ENCODE measurements at places on chromosomes 16 and 17. TPM values are rescaled to one million over a fixed set of nuclear protein-coding genes. Genes with fewer than 3 reads are reported as not detected.

Gene FSCN2
- 2.2 TPM for total RNA-seq

Gene GRB2
- 126 TPM for total RNA-seq

DNA sequence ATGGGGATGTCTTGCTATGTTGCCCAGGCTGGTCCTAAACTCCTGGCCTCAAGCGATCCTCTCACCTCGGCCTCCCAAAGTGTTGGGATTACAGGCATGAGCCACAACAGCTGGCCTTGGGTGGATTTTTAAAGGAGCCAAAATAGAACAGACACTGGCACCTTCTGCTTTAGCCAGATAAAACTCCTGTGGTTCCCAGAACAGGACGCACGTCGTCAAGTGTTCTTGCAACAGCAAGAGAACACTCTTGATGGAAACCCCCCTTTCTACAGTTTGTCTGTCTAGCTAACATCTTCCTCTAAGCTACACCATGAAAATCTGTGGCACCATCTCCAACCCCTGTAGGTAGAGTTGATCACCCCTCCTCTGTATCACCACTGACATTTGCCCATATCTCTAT is 122.6 kb downstream of the NPIPB5 start:
- no peaks in the 10 kb centered on the region for H3K4me1 ChIP-seq
- no peak overlapping the region for H3K27ac ChIP-seq
- H3K4me3 ChIP-seq = no peak overlapping the region
- H3K36me3 ChIP-seq = no peaks in the 10 kb centered on the region
- DNase-seq = no peak
- H3K27me3 ChIP-seq = no peaks in the 10 kb centered on the region

GRCh38 chr17:57143361-57143760 is 58.3 kb downstream of the AKAP1 start:
- no peaks in the 10 kb centered on the region for H3K27me3 ChIP-seq
- no peak overlapping the region for H3K4me3 ChIP-seq
- no peaks in the 10 kb centered on the region for H3K4me1 ChIP-seq
- DNase-seq = no peak
- no peaks in the 10 kb centered on the region for H3K36me3 ChIP-seq

DNA sequence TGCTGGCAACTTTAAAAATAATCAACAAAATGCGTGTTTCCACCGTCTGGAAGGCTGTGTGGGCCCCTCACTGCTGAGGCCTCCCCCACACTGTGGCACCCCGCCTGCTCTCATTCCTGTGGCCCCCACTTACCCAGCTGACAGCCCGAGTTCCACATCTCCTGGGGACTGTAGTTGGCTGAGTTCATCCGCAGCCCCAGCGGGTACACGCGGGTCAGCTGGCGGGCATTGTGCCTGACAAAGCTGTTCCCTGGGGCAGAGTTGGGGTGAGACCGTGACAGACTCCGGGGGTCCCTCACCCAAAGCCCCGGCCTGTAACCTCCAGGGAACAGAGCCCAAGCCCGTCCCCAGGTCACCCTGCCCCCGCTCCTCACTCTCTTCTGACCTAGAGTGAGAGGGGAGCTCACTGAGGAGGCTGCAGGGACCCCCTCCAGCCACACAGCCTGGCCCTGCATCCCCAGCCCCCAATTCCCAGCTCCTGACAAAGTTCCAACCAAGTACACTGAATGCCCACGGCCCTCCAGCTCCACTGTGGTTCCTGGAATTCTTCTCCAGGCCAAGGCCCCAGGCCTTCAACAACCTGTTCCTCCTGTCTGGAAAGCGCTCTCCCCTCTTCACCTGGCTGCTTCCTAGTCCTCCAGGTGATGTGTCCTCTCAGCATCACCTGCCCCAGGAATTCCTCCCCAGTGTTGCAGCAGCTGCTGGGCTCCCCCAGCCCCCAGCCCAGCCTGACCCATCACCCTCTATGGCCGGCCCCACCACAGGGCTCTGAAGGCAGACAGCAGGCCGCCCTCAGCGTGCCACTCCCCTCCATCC is 18.0 kb downstream of the PLCD3 start:
- no peak for DNase-seq
- no peaks in the 10 kb centered on the region for H3K36me3 ChIP-seq
- H3K4me3 ChIP-seq = no peak overlapping the region
- no peaks in the 10 kb centered on the region for H3K27me3 ChIP-seq
- no peak overlapping the region for H3K27ac ChIP-seq

DNA sequence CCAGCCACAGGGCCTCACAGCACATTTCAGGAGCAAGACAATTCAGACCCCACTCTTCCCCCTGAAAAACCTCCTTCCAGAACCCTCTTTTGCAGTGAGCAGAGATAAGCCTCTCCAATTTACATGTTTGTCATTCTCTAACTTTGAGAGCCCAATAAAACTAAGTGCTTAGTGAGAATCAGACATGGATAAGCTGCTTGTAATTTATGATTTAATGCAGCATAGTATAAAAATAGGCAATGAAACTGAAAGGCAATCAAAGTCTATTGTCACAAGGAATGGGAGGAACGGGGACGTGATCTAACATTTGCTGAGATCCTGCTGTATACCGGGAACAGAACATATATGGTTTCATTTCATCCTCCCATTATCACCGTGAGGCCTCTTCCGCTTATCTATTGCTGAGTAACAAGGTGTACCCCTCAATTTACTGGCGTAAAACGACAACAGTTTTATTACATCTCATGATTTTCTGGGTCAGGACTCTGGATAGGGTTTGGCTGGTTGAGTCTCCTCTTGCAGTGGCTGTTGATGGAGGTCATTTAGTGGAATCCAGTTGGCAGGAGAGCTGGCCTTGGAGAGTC is 597.4 kb downstream of the MAF start:
- DNase-seq = no peak
- H3K4me3 ChIP-seq = no peak overlapping the region
- H3K27ac ChIP-seq = no peak overlapping the region
- no peaks in the 10 kb centered on the region for H3K4me1 ChIP-seq

GRCh38 chr16:25580041-25580440 is 111.7 kb upstream of the HS3ST4 start:
- no peak for DNase-seq
- H3K4me3 ChIP-seq = no peak overlapping the region
- no peaks in the 10 kb centered on the region for H3K36me3 ChIP-seq
- H3K27ac ChIP-seq = no peak overlapping the region

DNA sequence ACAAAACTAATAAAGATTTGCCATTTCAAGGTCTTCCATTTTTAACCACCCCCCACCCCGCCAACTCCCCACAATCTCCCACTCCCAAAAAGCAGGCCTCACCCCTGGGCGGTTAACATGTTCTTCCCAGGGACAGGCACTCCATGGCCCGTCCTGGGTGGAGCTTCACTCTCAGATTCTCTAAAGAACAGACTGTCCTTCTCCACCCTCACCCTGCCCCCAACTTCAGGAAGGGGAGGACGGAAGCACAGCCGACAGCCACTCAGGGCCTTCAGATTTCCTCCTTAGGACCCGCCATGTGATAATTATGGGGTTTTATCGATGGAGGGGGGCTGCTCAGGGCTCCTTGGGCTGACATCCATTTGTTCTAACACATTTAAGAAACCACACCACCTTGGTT is 61.9 kb downstream of the ZFHX3 start:
- H3K36me3 ChIP-seq = no peaks in the 10 kb centered on the region
- peak overlapping the region; percentile 28 for H3K27ac ChIP-seq
- no peak overlapping the region for H3K4me3 ChIP-seq
- no peaks in the 10 kb centered on the region for H3K27me3 ChIP-seq
- peaks cover 14% of the 10 kb centered on the region for H3K4me1 ChIP-seq
- DNase-seq = no peak

- H3K4me3 ChIP-seq = no peak overlapping the region
- H3K36me3 ChIP-seq = no peaks in the 10 kb centered on the region
- DNase-seq = no peak
- no peaks in the 10 kb centered on the region for H3K27me3 ChIP-seq
These were observed 5.2 kb downstream of the RPH3AL start for GRCh38 chr17:347309-347899.

- H3K36me3 ChIP-seq = no peaks in the 10 kb centered on the region
- peak overlapping the region; percentile 70 for H3K4me3 ChIP-seq
- H3K4me1 ChIP-seq = peaks cover 17% of the 10 kb centered on the region
- no peak for DNase-seq
- peaks cover 30% of the 10 kb centered on the region for H3K27me3 ChIP-seq
These were observed 752 bp downstream of the TBC1D24 start for GRCh38 chr16:2475413-2476344.

- H3K4me1 ChIP-seq = peaks cover 5% of the 10 kb centered on the region
- no peak overlapping the region for H3K4me3 ChIP-seq
- DNase-seq = no peak
- no peaks in the 10 kb centered on the region for H3K36me3 ChIP-seq
- no peaks in the 10 kb centered on the region for H3K27me3 ChIP-seq
These were observed 1.8 kb upstream of the VPS4A start for GRCh38 chr16:69309316-69309715.

DNA sequence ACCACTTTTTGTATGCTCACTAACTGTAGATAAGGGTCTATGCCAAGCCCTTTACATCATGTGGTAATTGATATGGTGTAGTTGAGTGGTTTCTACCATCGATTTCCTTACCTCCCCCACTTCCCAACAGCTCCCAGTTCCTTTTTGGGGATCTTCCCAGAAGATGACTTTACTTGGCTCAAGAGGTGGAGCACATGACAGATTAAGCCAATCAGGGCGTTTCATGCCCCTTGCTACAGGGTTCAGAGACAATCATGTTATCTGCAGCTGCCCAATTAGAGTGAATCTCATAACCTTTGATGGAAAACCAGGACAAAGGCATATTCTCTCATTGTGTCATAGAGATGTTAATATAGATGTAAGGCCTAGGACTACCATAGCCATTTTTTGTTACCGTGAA is 16.2 kb upstream of the BMERB1 start:
- no peaks in the 10 kb centered on the region for H3K36me3 ChIP-seq
- no peak for DNase-seq
- H3K4me1 ChIP-seq = no peaks in the 10 kb centered on the region
- H3K4me3 ChIP-seq = no peak overlapping the region
- H3K27ac ChIP-seq = no peak overlapping the region
- H3K27me3 ChIP-seq = no peaks in the 10 kb centered on the region

DNA sequence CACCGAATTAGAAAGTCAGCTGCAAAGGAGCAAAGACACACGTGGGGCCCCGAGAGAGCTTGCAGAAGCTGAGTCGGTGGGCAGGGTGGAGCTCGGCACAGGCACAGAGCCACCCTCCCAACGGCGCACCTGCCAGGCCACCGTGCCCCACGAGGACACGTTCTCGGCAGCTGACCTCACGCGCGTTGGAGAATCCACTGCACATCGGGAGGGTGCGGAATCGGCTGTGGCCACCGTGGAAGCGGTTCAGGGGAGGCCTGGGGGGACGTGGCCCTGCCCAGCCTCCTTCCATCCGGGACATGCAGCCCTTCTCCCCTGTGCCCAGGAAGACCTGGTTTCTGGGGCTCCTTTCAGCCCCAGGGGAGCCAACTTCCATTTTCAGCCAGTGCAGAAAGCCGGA is 20.9 kb upstream of the ZFPM1 start:
- H3K27ac ChIP-seq = no peak overlapping the region
- H3K4me1 ChIP-seq = no peaks in the 10 kb centered on the region
- no peaks in the 10 kb centered on the region for H3K36me3 ChIP-seq
- peaks cover 17% of the 10 kb centered on the region for H3K27me3 ChIP-seq
